ENCODE measurements at places on chromosomes 1 and 21.

DNA sequence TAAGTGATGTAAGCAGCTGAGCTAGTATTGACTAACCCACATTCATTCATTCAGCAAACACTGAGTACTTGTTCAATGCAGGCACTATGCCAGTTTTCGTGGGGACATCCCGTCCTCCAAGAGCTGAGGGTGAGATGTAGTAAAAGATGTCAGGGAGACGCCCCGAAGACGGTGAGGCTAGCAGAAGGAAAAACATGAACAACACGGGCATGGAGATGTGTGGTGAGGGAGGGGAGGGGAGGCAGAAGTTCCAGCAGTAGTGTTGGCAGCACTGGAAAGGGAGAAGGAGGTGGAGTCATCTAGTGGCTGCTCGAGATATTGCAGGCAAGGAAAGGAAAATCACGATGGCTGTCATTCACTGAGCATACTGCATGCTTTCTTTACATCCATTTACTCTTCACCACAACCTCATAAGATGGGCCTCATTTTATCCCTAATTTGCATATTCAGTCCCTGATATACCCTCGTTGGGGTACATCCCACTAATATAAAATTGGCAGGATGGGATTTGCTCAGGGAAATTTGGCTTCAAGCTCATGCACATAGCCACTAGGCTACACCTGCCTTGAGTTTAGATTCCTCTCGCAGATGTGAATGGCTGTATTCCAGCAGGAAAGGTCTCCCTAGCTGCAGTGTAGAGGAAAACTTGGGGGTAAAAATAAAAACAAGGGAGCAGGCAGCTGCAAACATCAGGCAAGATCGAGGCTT lies 14.5 kb downstream of the PDZK1IP1 start:
- peak; percentile 66 for DNase-seq

DNA sequence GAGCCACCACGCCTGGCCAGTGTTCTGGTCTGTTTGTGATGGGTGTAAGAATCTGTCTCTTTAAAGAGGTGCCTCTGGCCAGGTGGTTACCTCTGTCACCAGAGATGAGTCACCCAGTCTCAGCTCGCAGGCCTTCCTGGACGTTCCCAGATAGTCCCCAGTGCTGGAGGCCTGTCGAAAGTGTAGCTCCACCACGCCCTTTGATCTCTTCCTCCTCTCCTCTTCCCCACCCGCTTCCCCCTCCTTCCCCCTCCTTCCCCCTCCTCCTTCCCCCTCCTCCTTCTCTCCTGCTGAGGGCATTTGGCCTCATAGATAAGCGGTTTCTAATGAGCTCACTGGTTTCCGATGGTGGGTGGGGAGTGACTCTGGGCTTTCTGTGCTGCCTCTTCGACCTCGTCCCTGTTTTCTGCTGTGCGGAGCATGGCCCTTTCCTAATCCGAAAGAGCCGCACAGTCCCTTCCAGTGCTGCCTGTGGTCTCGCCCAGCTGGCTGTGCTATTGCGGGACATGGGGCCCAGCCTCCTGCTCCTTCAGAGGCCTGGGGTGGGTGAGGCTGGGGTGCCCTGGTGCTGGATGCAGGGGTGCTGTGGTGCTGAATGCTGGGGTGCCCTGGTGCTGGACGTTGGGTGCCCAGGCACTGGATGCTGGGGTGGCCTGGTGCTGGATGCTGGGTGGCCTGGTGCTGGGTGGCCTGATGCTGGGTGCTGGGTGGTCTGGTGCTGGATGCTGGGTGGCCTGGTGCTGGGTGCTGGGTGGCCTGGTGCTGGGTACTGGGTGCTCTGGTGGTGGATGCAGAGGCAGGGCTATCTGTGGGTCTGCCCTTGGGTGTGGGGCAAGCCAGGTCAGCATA lies 19.2 kb downstream of the AGPAT3 start:
- DNase-seq: peak; percentile 65

DNA sequence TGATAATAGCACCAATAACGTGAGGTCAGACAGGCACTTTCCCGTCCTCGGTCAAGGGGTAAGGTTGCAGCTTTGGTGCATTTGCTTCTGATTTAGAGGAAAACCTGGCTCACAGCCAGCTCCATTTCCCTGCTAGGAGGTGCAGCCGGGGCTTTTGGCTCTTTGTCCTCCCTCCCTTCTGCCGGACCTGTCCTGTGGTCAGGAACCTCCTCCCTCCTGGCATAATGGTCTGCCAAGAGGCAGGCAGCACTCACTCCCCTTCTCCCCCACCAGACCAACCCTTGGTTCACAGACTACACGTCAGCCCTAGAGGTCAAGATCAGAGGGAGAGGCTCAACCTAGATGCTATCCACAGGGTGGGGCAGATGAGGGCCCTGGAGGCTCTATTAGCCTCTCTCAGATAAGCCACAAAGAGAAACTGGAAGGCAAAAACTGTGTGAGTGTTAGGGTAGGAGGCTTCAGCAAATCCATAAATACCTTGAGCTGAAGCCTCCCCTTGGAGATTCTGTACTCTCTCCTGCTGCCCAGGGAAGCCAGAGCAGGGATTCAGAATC lies 64.8 kb downstream of the PLXNA2 start:
- no peak for DNase-seq

DNA sequence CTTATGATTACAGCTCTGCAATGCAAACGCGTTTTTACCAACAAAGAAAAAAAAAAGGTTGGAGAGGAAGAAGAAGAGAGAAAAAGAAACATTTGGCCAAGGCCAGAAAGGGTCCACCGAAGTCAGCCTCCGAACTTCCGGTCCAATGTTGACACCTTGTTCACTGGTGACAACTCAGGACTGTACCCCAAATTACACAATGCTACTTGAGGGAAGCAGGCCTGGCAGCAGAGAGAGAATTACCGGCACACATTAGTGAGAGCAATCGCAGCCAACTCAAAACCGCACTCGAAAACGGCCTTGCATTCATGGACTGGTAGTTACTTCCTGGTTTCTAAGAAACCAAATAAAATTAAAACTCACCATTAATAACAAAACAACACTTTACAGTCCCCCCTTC lies 652.5 kb downstream of the KIF26B start:
- DNase-seq: no peak

DNA sequence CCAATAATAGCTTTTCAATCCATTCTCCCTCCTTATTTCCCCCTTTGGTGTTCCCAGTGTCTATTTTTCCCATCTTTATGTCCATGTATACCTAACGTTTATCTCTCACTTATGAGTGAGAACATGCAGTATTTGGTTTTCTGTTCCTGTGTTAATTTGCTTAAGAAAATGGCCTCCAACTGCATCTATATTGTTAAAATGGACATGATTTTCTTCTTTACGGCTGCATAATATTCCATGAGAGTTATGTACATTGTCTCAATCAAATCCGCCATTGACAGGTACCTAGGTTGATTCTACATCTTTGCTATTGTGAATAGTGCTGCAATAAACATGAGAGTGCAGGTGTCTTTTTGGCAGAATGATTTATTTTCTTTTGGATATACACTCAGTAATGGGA lies 126.7 kb downstream of the CTH start:
- DNase-seq: no peak

- DNase-seq: no peak
Measured at GRCh38 chr1:147213271-147213670, 11.9 kb downstream of the FMO5 start.

DNA sequence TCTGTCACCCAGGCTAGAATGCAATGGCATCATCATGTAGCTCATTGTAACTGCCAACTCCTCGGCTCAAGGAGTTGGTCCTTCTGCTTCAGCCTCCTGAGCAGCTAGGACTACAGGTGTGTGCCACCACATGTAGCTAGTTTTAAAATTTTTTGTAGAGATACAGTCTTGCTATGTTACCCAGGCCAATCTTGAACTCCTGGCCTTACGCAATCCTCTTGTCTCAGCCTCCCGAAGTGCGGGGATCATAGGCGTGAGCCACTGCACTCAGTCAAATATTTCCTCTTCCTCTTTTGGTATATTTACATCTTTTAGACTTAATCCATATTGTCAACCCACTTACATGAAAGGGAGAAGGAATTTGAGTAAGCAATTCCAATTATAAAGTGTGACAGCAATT lies 121.1 kb downstream of the EVI5 start:
- no peak for DNase-seq

- no peak for DNase-seq
Measured at GRCh38 chr1:179143322-179143721, 61.5 kb downstream of the TOR3A start.

- no peak for DNase-seq
Measured at GRCh38 chr1:39270368-39270767, 65.9 kb downstream of the MACF1 start.

Measured in neural progenitor cell (in vitro differentiated cells).